ENCODE measurements at places on chromosomes 7 and 10.

GRCh38 chr10:73229567-73229966, 17.5 kb downstream of the DNAJC9 start:
- no peak for DNase-seq

- no peak for DNase-seq
These were observed 353.5 kb upstream of the STEAP1 start for GRCh38 chr7:89800761-89801160.

GRCh38 chr7:46663025-46663424, 742.0 kb upstream of the IGFBP3 start:
- DNase-seq, result no peak

DNA sequence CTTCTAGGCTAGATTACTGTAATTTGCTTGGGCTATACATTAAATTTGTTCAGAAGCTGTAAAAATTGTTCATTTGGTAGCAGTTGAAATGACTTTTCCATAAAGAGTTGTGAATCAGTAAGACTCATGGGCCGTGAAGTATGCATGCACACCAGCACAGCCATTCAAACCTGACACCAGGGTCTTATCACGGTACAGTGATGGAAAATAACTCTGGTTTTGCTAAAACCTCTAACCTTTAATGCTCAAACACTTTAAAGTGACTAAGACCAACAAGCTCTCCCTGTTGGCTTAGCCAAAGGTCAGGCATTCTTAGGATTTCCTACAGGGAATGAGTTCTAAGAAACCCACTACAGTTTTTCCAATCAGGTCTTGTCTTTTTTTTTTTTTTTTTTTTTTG, 11.5 kb downstream of the ARL3 start:
- DNase-seq, result no peak

GRCh38 chr7:17846935-17847334, 93.4 kb downstream of the SNX13 start:
- DNase-seq, result no peak

DNA sequence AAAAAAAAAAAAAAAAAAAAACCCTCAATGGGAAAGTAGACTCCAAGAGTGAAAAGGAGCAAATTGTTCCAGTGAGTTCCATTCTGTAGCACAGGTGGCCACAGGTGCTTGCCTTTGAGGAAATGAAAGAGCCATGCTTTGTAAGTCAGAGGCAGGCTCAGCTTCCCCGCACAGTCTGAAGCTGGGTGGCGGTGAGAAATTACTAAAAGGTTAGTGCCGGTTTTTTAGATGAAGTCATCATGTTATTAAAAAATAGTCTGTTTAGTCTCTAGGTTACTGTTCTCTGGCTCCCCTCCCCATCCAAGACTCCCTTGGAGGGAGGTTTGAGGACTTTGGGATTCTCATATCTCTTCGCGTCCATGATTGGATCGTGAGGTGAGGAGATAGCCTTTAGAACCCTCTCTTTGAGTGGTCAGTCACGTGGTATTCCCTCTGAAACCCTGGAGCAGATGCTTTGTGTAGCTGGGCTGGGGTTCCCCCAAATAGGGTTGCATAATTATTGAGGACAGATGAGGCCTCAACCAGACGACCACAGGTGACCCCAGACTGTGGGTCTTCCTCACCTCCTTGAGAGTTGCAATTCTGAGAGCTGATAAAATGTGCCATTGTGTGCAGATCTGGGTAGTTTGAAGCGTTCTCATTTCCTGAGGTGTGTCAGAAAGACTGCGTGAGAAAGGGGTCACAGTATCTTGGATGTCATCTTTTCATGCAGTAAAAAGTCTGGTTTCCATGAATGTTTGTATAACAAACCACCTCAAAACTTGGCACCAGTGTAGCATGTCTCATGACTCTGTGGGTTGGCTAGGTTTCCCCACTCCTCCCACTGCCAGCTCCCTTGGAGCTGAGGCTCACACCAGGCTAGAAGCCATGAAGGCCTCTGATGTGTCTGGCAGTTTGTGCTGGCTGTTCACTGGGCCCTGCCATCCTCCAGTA, 27.1 kb downstream of the OGDH start:
- peak; percentile 45 for DNase-seq

- no peak for DNase-seq
These were observed 17.7 kb downstream of the CLIP2 start for GRCh38 chr7:74306730-74307469.

DNA sequence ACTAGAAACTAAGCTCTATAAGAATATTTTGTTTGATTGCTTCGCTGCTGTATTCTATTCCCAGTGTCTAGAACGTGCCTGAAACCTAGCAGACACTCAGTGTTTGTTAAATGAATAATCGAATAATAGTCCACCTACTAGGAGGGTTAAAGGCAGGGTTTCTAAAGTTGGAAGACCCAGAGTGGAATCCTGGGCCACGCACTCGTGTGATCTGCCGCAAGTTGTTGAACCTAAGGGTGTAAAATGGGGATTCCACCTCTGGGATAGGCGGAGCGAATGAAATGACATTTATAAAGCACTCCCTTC, 702 bp upstream of the AGFG2 start:
- DNase-seq, result no peak

- DNase-seq, result no peak
These were observed 144.9 kb downstream of the ELAPOR2 start for GRCh38 chr7:86914551-86914950.

DNA sequence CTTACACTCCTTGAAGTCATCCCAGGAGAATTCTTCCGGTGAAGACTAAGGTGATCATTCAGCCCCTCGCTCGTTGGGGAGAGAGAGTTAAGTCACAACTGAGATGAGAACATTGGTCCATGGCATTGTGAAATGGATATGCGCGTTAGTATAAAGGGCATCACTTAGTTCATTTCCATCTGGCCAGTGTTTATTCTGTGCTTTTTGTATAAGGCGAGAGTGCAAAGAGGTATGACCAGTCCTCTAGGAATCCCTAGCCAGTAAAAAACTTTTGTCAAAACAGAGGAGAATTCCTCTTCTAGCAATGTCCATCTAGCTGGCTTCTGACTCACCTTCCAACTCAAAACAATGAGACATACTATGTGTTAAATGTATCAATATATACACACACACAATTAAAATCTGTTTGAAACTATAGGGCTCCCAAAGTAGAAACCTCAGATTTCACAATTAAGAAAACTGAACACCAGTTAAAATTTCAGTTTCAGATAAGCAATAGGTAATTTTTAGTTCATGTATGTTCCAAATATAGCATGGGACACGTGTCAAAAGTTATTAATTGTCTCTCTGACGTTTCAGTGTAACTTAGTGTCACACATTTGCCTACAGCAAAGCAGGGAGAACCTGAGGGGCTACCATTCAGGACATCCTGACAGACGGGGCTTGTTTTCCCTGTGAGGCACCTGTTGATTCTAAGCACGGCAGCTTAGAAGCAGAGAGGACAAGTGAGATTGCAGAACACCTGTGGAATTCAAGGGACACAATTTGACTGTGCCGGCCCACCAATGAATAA, 158.9 kb downstream of the KLF6 start:
- DNase-seq, result no peak

DNA sequence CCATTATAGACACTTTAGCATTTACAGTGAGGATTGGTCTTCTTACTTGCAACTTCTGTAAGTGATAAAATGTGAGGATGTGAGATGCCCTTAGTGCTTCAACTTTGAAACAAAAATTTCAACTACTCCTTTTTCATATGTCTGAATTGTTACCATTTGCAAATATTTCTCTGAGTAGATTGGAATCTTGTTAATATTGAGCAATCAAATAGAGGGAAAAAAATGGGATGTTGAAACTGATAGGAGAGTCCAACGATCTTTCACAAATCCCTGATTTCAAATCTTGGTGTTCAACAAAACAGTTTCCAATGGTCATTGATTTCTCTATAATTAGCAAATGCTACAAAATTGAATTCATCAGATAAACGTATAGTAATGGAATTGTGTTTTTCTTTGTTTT, 5.5 kb upstream of the SNX10 start:
- no peak for DNase-seq

DNA sequence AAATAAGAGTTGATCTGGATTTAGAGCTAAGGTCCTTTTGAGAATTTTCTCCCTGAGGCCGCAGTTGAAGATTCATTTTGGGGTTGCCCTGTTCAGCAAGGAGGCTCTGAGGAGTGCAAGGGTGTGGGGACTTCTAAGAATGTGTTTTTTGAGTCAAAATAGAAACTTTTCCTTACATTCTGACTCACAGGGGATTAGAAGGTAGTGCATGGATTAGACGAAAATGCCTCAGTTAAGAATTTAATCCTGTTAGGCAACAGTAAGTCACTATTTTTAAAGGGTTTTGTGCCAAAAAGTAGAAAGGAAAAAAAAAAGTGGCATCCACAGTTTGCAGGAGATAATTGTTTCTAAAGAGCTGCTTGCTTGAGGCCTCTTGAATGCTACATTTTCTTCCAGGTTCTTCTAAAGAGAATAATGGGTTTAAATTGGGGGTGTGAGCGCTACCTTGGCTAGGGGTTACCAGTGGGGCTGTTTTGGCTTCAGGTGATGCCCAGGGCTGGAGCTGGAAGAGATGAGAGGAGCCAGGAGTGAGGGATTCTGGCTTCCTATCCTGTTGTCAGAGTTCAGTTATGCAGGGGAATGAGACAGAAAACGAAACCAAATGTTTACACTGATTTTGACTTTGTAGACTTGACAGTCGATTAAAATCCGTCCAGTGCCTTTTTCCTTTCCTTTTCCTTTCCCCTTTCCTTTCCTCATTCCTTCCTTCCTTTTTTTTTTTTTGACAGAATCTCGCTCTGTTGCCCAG, 52.9 kb downstream of the BAMBI start:
- no peak for DNase-seq

DNA sequence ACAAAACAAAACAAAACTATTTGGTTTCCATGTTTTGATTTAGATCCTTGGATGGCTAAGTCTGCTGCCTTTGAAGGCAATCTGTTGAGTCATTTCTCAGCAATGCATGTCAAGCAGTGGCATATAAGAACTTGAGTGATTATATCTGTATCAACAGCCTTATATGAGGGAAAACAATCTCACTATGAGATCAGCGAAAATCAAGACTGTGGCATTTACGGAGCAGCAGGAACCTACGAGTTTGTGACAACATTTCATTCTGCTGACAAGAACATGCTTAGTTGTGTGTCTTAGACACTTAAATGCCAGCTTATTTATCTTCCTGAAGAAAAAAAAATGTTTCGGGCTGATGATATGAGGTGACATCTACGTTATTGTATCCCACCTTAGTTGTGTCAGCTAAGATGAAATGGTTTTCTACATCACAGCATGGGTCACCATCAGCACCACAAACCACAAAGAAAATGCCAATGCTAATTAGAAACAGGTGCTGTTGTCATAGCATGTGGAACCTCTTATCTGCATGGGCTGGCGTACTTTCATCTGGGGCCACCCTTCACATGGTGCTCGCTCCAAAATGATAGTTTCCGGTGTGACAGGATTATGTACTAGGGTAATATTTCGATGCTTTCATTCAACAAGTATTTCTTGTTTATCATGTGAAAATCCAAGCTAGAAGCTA, 1085.5 kb downstream of the SORCS1 start:
- DNase-seq, result no peak

- DNase-seq, result no peak
These were observed 57.7 kb upstream of the KCNIP2 start for GRCh38 chr10:101901340-101901739.

DNA sequence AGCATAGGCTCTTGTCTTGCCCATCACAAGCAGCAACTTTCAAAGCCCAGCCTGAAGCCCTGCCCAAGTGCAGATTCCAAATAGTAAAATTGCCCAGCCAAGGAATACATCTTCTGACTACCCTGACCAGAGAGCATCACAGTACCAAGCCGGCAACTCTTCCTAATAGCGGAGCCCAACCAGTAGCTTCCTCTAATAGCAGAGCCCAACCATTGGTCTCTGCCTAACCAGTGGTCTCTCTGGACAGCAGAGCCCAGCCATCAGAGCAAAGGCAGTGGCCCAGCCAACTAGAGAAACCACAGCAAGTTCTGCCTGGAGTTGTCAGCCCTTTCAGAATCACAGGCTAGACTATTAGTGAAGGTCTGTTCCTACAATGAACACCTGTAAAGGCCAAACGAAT, 285.6 kb downstream of the HGF start:
- no peak for DNase-seq

GRCh38 chr7:95276114-95276513, 48.2 kb downstream of the PON1 start:
- no peak for DNase-seq

DNA sequence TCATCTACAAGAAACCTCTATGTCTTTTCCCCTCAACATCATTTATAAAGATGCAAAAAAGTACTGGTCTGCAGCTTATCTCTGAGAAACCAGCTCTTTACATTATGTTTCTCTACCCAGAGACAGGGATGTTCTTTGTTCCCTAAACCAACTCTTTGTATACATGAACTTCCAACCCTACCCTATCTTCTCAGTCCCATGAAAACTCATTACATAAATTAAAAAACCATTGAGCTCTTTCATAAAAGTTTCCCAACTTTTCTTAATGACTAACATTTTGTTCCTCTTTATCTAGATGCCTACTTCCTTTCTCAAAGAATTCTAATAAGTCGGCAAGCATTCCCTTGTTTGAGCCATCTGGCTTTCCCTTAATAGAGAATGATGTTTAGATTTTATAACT, 192.8 kb upstream of the AGK start:
- no peak for DNase-seq

GRCh38 chr7:13602036-13602435, 387.4 kb downstream of the ETV1 start:
- no peak for DNase-seq

- DNase-seq, result no peak
These were observed 10.6 kb upstream of the OPTN start for GRCh38 chr10:13089345-13089744.

DNA sequence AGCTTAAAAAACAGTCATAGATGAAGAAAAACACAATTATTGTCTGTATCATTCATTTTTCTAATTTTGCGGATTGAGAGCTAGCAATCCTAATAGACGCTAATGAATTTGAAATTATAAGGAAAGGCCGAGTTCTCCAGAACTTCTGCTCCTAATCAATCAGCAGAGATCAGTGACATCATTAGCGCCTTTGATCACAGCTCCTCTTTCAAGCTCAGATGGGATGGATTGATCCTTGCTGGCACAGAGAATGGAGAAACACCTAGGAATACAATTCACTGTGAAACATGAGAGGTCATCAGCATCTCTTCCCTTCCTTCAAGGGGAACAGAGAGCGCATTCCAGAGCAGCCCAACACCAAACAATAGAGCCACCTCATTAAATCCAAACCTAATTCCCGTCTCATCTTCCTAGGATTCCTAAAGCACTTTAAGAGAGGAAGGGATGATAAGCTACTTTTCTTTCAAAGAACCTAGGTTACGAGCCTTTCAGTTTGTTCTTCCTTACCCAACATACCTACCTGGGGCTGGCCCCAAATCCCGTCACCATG, 24.4 kb downstream of the GLI3 start:
- DNase-seq, result no peak

GRCh38 chr7:121916211-121916610, 43.2 kb downstream of the PTPRZ1 start:
- no peak for DNase-seq

- DNase-seq, result no peak
These were observed 1.1 kb downstream of the ANKRD2 start for GRCh38 chr10:97573672-97574071.

GRCh38 chr7:14104861-14105260, 115.4 kb upstream of the ETV1 start:
- no peak for DNase-seq

Data from activated CD4-positive, CD25-positive, alpha-beta regulatory T cell treated with anti-CD3 and anti-CD28 coated beads, Interleukin-2, amount 50 U/mL, for 72 hours (primary cell).